Thoracic aorta endothelial cell (primary cell): ENCODE measurements at places on chromosomes 11 and 22. TPM values are rescaled to one million over a fixed set of nuclear protein-coding genes. Genes with fewer than 3 reads are reported as not detected.

OR8A1 gene
- not detected in 2 replicates for total RNA-seq

SLC25A45 gene
- 1.6 and 2.1 TPM in 2 replicates for total RNA-seq

ABTB2 gene
- 0.27 and 0.50 TPM in 2 replicates for total RNA-seq

TBX10 gene
- not detected in 2 replicates for total RNA-seq

SCN2B gene
- not detected in 2 replicates for total RNA-seq

MYEOV gene
- total RNA-seq = 1.9 TPM in 2 replicates

GNAZ gene
- total RNA-seq = 1.7 and 3.6 TPM in 2 replicates

NAALAD2 gene
- 0.66 and 0.79 TPM in 2 replicates for total RNA-seq

CYP2R1 gene
- 14.2 and 18.2 TPM in 2 replicates for total RNA-seq

IRAG1 gene
- 0.13 and 0.36 TPM in 2 replicates for total RNA-seq

MPEG1 gene
- not detected in 2 replicates for total RNA-seq

NARS2 gene
- total RNA-seq = 20.2 and 22.6 TPM in 2 replicates

RAC2 gene
- 61.7 and 84.1 TPM in 2 replicates for total RNA-seq

SCT gene
- not detected in 2 replicates for total RNA-seq

ESRRA gene
- total RNA-seq = 26.4 and 27.5 TPM in 2 replicates

KDM4E gene
- not detected in 2 replicates for total RNA-seq

MGAT3 gene
- total RNA-seq = not detected in 2 replicates

VPREB1 gene
- total RNA-seq = not detected in 2 replicates

KRTAP5-9 gene
- total RNA-seq = not detected in 2 replicates

NRIP3 gene
- total RNA-seq = 16.9 and 20.0 TPM in 2 replicates

PANX2 gene
- 1.7 TPM in 2 replicates for total RNA-seq

DERL3 gene
- 0.66 and 0.93 TPM in 2 replicates for total RNA-seq

CLDN5 gene
- 271 and 542 TPM in 2 replicates for total RNA-seq

KLHL35 gene
- total RNA-seq = 1.0 and 2.1 TPM in 2 replicates
